ENCODE measurements at places on chromosomes 13 and 19.
A peak's percentile ranks its signal among the peaks of the same experiment; 100 is the strongest.

- no peak for DNase-seq
These were observed 1.3 kb downstream of the LSR start for GRCh38 chr19:35249848-35250711.

DNA sequence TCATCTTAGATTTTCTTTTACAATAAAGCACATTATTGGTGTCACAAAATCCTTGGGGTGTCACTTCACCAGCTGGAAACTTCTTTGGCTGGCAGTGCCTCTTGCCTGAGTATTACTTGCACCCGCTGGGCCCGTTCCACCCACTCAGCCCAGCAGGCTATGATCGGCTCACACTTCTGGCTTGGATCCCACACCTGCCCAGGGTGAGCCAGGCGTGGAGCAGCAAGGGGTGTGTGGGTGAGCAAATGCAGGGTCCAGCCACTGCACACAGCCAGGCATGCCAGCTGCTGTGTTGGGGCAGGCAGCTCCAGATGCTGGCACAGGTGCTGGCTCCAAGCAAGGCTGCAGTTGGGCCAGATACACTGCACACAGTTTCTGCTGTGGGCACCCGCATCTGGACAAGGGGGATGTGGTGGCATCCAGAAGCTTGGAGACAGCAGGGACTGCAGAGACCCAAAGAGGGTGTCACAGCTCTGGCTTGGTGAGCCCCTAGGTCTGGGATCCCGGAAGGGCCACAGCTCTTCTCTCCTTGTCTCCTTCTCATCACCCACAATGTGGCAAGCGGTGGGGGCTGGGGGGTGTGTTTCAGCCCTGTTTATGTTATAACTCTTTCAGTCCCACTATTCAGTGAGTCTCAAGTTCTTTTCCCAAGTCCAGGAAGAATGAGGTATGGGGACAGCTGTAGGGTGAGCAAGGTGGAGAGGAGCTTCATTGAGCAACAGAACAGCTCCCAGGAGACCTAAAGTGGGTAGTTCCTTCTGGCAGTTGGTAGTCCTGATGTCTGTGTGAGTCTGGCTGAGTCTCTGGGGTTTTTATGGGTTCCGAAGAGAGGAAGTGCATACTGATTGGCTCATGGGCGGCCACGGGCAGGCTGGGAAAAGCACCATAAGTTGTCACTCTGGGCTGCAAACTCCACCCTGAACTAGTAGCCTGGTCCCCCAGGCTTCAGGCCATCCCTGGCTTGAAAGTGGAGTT lies 25.3 kb upstream of the TBC1D4 start:
- no peak for DNase-seq

GRCh38 chr13:46380242-46380641 lies 6.8 kb downstream of the RUBCNL start:
- no peak for DNase-seq

DNA sequence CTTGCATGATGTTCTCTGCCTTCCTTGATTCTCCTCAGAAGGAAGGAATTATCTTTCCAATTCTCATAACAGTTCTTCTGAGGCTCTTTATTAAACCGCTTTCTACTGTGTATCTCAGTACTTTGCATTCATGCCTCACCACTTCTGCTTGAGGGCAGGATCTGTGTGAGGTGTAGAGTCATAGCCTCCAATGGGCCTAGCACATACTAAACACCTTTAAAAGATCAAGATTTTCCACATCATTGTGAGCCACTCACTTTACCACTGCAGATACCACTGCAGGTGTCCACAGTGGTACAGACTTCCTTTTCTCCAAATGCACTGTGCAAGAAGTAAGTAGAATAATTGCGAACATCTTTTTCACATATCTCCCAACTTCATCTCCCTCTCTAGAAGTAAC lies 76.7 kb downstream of the NDFIP2 start:
- DNase-seq: no peak

DNA sequence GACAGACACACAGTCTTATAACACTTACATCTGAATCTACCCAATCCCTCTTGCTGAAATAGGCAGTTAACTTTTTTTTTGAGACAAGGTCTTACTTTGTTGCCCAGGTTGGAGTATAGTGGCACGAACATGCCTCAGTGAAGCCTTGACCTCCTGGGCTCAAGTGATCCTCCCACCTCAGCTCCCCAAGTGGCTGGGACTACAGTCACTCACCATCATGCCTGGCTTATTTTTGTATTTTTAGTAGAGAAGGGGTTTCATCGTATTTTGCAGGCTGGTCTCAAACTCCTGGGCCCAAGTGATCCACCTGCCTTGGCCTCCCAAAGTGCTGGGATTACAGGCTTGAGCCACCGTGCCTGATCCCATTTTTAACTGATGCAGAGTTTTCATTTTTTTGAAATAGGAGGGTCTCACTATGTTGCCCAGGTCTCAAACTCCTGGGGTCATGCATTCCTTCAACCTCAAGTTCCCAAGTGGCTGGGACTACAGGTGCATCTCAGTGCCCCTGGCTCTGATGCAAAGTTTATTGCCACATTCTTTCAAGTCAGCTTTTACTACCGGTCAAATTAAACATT lies 7.6 kb downstream of the ELF1 start:
- DNase-seq: no peak

DNA sequence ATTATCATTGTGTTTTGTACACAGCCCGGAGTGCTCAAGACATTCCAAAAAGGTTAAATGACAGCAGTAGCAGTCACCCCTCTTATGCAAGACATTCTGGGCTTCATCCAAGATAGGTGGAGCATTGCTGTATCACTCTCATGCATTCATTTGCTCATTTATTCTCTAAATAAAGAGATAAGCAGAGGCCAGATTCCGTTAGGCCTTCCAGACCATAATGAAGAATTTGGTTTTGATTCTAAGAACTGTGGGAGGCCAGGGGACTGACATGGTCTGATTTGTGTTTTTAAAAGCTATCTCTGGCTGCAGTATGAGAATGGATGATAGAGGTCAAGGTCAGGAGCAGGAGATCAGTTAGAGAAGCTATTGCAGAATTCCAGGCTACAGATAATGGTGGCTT lies 145.8 kb downstream of the KCNRG start:
- no peak for DNase-seq

DNA sequence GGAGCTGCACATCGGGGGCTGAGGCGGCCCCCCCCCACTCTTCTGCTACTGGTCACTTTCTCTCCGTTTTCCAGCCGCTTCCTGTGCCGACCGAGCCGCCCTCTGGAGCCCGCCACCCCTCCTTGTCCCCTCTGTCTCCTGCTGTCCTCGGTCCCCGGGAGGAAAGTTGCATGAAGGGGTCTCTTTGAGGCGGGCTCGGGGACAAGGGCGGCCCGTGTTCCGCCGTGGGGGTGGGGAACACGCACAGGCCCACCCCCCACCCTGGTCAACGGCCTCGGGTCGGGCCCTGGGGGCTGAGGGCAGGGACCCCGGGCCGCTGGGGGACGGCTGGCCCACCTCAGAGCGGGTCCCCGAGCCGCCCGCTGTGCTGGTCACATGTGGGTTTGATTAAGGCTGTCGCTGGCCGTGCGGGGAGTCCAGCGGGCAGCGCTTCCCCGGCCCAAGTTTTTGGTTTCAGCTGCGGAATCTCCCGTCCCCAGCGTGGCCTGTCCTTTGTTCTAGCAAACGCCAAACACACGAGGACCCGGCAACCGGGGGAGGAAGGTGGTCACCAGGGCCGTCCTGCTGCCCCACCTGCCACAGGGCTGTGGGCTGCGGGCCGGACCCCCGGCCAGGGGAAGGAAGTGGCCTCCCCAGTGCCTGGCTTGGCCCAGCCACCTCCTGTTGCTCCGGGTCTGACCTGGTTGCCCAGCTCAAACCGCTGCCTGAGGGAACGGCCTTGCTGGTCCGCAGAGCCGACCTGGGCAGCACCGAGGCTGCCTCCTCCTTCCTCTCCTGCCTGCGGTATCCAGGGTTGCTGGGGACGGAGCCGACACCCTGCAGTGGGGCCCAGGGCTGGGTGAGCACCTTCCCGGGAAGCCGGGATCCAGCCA lies 1.9 kb downstream of the EFNA2 start:
- peak; percentile 60 for DNase-seq

GRCh38 chr19:19626516-19627472 lies 1.2 kb downstream of the LPAR2 start:
- no peak for DNase-seq

DNA sequence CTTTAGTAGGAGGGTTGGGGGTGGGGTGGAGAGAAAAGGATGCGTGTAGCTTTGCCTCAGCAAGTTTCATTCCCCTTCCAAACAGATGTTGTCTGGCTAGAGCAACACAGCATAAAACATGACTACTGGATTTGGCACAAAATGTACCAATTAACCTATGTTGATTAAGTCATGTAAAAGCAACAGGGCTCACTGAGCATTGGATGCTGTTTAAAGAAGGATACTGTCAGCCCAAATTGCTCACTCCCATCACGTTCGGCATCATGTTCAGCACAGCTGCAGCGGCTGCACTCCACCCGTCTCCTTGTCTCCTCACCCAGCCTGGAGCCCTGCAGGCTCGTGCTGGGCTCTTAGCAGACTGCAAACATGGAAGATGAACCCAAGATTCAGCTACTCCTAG lies 77.5 kb downstream of the DLEU7 start:
- DNase-seq: no peak

DNA sequence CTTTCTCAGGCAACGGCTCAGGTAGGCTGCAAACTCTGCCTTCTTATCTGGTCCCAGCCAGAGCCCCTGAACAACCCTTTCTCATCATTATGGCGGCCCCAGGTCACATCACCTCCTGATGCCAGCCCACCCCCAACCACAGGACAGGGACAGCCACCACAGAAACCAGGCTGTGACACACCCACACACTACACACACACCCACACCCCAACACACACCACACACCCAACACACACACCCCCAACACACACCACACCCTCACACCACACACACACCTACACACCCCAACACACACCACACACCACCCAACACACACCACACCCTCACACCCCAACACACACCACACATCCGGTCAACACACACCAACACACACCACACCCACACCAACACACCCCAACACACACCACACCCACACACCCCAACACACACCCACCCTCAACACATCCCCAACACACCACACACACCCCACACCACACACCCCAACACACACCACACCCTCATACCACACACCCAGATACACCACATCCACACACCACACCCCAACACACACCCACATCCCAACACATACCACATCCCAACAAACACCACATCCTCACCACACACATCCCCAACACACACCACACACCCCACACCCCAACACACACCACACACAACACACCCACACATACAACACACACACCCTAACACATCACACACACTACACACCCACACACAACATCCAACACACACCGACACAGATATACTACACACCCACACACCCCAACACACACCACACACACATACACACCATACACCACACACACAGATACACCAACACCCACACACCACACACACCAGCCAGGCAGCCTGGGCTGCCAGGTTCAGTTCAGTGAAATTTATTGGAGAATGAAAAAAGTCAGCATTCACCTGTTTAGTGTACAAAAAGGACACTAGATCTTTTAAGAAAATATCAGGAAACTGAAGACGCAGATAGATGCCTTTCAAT lies 4.2 kb upstream of the ISYNA1 start:
- DNase-seq: no peak

- DNase-seq: peak; percentile 72
These were observed at the start of gene SERTM1 for GRCh38 chr13:36673838-36674326. TSS of gene SERTM1 (plus strand) at chr13:36674020. CDS start at chr13:36695079, 21,059 bp downstream.

- peak; percentile 78 for DNase-seq
These were observed 15.7 kb downstream of the PNPLA6 start for GRCh38 chr19:7550987-7551761.

GRCh38 chr13:20847296-20847695 lies 55.2 kb downstream of the XPO4 start:
- no peak for DNase-seq

GRCh38 chr13:108618233-108618632 lies 11.2 kb upstream of the MYO16 start:
- no peak for DNase-seq

GRCh38 chr19:9566729-9567128 lies 17.6 kb downstream of the ZNF121 start:
- no peak for DNase-seq

DNA sequence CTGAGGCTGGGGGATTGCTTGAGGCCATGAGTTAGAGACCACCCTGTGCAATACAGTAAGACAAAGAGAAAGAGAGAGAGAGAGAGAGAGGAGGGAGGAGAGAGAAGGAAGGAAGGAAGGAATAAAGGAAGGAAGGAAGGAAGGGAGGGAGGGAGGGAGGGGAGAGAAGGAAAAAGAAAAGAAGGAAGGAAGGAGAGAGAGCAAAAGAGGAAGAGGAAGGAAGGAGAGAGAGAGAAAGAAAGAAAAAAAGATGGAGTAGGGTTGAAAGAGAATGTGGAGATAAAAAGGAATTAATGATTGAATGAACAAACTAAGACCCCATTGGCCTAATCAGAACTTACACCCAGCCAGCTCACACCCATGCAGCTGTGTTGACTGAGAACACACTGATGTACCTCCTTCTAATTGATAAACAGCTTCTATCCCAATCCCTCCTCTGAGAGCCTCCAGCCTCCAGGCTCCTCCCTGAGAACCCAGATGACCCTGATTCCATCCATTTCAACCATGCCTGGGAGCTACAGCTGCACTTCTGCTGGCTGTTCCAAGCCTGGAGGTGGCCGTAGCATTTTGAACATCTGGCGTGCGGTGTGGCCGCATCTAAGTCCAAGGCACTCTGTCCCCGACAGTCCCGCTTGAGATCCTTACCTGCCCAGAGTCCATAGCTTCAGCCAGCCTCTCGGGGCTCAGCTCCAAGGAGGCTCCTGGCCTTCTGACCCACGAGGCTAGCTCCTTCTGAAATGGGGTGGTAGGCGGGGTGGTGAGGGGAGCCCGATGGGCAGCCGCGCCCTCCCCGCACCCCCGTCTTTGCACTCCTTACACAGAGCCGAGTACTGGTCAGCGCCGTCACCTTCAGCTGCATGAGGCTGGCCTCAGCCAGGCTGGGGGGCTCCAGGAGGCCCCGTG lies 1.1 kb downstream of the PRODH2 start:
- DNase-seq: no peak

DNA sequence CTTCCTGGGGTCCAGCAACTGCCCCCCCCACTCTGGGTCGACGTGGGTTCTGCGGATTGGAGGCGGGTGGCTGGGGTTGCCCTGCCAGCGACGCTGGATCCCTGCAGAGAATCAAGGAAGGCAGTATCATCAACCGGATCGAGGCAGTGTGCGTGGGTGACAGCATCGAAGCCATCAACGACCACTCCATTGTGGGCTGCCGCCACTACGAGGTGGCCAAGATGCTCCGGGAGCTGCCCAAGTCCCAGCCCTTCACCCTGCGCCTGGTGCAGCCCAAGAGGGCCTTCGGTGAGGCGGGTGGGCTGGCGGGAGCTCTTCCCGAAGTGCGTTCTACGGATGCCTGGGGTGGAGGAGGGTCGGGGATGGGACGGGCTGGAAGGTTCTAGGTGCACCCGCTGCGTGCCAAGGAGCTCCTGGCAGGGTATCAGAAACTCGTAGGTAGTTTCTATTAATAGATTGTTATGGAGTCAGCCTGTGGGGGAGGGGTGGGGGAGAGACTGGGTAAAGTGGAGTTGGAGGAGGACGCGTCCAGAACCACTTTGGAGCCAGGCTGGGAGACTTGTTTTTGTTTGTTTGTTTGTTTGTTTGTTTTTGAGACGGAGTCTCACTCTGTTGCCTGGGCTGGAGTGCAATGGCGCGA lies 1.5 kb downstream of the GIPC3 start:
- no peak for DNase-seq
